ENCODE measurements at places on chromosomes 13 and 19.

GRCh38 chr19:49359851-49360820 is 2.1 kb downstream of the TEAD2 start:
- no peak for DNase-seq

GRCh38 chr13:40160618-40161350 is 505.3 kb downstream of the COG6 start:
- DNase-seq, result no peak

- DNase-seq, result peak; percentile 57
Observed at GRCh38 chr19:42024622-42025111, 30.6 kb upstream of the ATP1A3 start.

- DNase-seq, result peak; percentile 96
Observed at GRCh38 chr19:49866933-49867782, at the start of gene PNKP. TSS of gene PNKP (minus strand) at chr19:49867576. CDS start at chr19:49867204, 372 bp downstream.

- no peak for DNase-seq
Observed at GRCh38 chr13:46289260-46289955, 77.7 kb downstream of the LRRC63 start.

DNA sequence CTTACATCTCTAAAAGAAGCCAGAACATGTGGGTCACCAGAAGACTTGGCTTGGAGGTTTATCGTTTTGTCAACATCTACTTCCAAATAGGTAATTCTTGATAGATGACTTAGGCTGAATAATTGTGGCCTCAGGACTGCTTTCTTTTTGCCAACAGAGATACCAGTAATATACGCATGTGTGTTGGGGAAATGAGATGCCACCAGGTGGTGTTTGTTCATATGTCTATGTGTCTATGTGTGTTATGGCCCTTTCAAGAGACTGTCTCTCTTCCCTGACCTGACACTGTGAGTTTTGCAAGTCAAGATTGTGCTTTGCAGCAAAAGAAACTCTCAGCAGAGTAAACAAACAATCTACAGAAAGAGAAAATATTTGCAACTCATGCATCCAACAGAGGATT is 31.6 kb upstream of the METTL21C start:
- no peak for DNase-seq

DNA sequence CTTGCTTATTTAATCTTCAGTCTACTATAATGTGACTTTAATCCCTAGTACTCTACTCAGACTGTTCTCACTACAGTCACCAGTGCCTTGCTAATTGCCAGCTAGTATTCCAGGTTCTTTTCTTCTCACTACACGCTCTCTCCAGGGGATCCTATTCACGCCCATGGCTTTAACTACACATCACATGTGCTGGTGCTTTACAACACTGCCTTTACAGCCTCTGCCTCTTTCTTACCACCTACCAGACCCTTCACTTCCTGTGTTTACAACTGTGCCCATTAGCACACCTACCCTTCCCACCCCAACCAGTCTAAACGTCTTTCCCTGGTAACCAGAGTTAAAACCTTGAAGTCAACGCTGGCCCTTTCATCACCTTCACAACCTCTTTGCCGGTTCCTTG is 249.5 kb downstream of the DNAJC15 start:
- no peak for DNase-seq

DNA sequence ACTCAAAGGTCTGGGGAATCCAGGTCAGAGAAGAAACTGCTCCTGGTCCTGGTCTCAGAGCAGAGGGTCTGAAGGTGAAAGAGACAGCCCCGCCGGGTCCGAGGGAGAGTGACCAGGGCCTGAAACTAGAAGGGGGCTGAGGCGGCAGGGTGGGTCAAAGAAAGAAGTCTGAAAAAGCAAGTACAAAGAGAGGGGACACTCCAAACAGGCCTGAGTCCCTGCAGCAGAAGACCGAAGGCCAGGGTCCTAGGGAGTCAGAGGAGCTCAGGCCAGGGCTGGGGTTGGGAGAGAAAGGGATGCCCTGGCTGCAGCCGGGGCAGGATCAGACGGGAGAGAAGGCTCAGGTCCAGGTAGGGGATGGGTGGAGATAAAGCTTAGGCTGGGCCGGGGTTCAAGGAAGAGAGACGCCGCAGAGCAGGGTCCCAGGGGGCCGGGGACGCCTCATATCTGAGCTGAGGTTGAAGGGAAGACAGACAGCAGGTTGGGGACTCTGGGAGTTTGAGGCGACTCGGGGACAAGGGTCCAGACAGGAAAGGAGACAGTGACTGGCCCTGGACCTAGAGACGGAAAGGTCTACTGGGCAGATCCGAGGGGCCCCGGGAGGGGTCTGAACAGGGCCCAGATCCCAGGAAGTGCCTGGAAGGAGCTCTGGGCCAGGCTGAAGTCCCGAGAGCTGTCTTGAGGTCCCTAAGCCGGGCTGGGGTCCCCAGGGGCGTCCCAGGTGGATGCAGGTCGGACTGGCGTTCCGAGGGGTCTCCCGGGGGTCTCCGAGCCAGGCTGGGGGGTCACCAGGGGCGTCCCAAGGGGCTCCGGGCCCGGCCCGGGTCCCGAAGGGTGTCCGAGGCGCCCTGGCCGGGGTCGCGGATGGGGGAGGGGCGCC is 795 bp downstream of the MLLT1 start:
- DNase-seq, result no peak

DNA sequence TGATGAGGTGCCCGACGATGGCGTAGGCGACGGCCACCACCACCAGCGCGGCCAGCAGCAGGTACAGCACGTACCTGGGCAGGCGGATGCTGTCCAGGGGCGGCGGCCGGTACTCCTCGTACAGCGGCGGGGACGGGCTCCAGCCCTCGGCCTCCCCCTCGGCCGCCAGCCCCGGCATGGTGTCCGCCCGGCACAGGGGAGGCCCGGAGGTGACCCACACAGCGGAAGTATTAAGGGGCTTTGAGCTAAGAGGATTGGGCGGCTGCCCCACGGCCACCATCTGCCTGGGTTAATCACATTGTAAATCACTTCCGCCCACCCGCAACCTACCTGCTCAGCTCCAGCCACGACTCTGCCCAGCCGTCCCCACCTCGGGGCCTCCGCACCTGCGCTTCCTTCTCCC is at the start of gene SMIM44:
Gene SMIM44, minus strand, starts transcription at position 216 of the 403 bp plus-strand sequence. Its CDS starts 38 bp downstream, at position 178.
- no peak for DNase-seq

GRCh38 chr19:38640368-38640767 is 7.1 kb upstream of the ACTN4 start:
- DNase-seq, result no peak

GRCh38 chr13:30720172-30720869 is 15.0 kb upstream of the ALOX5AP start:
- no peak for DNase-seq

GRCh38 chr19:18045307-18046050 is 37.5 kb downstream of the ARRDC2 start:
- DNase-seq, result no peak

DNA sequence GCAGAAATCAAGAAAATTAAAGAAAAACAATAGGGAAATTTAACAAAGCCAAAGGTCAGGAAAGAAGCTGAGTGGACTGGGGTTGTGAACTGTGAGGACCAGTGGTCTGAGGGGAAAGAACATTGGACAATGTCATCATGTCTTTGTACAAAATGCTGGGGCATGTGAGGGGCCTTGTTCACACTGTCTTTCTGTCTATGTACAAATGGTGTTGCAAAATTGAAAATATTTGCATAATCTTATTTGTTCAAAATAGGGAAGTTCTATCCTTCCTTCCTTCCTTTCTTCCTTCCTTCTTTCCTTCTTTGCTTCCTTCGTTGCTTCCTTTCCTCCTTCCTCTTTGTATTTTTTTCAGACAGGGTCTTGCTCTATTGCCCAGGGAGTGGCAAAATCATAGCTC is 79.2 kb upstream of the SCEL start:
- DNase-seq, result no peak

- DNase-seq, result peak; percentile 66
Observed at GRCh38 chr13:44373601-44374347, at the start of gene SERP2. TSS of gene SERP2 (plus strand) at chr13:44373824. CDS start at chr13:44374026, 202 bp downstream.

GRCh38 chr13:30116379-30116778 is 191.0 kb downstream of the KATNAL1 start:
- no peak for DNase-seq

DNA sequence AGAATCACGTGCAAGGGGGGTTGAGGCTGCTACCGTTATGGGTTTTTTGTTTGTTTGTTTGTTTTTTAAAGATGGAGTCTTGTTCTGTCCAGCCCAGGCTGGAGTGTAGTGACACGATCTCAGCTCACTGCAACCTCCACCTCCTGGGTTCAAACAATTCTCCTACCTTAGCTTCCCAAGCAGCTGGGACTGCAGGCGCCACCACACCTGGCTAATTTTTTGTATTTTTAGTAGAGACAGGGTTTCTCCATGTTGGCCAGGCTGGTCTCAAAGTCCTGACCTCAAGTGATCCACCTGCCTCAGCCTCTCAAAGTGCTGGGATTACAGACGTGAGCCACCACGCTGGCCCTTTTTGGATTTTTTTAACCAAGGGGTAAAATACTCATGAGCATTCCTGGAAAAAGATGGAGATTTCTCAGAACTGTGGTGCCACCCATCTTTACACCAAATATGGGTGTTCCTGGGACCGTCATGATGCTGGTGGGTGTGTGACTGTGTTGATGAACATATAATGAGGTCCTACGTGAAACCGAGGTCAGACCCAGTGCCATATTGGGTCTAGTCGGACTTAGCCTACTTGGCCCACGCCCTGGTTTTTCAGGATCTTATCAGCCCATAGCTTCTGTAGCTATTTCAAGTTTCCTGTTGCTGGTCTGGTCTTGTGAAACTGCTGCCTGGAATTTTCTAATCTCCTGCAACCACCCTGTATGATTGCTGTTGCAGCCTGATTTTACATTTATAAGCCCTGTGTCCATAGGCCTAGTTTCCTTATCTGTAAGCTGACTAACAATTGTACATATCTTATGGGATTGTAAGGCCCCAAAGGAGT is 6.2 kb downstream of the PPP1R15A start:
- DNase-seq, result peak; percentile 43

DNA sequence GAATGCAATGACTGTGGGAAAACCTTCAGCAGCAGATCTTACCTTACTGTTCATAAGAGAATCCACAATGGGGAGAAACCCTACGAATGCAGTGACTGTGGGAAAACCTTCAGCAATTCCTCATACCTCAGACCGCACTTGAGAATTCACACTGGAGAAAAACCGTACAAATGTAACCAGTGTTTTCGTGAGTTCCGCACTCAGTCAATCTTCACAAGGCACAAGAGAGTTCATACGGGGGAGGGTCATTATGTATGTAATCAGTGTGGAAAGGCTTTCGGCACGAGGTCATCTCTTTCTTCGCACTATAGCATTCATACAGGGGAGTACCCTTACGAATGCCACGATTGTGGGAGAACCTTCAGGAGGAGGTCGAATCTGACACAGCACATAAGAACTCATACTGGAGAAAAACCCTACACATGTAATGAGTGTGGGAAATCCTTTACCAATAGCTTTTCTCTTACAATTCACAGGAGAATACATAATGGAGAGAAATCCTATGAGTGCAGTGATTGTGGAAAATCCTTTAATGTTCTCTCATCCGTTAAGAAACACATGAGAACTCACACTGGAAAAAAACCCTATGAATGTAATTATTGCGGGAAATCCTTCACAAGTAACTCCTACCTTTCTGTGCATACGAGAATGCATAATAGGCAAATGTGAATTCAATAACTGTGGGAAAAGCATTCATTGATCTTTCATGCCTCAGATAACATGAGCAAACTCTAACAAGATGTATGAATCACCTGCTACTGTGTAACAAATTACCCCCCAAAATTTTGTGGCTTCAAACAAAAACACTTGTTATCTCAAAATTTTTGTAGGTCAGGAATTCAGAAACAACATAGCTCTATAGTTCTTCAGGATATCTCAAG is 13.8 kb downstream of the ZNF557 start:
- no peak for DNase-seq

GRCh38 chr13:43374621-43375020 is 351.2 kb downstream of the DNAJC15 start:
- no peak for DNase-seq

DNA sequence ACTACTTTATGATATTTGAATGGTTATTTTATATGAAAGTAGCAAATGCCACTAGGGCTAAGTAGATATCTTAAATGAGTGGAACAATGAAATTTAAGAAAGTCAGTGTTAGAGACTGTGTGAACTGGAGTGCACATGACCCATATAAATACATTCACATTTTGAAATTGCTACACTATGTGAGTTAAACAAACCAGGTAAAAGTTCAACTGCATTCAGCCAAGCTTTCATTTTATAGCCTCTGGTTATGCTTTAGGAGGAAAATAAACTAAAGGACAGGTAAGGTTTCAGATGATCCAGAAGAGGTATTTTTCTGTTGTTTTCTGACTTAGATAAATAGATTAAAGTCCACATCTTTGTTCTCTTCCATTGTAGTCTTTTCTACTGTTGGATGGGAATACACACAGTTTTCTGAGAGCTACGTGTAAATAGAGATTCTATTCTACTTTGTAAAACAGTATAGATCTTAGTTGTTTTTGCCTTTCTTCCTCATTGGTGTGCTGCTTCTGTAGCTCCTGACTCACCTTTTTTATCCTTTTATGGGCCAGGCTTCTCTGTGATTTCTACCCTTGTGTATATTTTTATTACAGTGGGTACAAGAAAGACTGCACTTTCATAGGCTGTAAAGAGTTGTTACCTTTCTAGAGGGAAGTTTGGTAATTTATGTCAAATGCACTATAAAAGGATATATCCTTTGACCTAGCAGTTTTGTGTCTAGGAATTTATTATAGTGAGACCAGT is 54.6 kb upstream of the KCTD4 start:
- DNase-seq, result no peak

- DNase-seq, result no peak
Observed at GRCh38 chr19:7661744-7662538, 6.9 kb upstream of the RETN start.

DNA sequence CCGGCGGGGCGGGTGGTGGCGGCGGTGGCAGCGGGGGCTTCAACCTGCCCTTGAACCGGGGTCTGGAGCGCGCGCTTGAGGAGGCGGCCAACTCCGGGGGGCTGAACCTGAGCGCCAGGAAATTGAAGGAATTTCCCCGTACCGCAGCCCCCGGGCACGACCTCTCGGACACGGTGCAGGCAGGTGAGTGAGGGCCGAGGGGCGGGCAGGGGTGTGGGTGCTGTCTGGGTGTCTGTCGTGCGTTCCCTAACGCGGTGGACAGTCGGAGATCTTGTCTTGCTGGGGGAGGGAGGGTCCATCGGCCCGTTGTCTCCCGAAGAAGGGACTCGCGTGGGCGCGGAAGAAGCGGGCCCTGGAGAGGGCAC is 533 bp downstream of the LRCH1 start:
- DNase-seq, result no peak

- DNase-seq, result no peak
Observed at GRCh38 chr19:14058182-14059092, 3.4 kb downstream of the PALM3 start.

GRCh38 chr13:33110713-33111413 is 94.6 kb downstream of the KL start:
- peak; percentile 69 for DNase-seq

DNA sequence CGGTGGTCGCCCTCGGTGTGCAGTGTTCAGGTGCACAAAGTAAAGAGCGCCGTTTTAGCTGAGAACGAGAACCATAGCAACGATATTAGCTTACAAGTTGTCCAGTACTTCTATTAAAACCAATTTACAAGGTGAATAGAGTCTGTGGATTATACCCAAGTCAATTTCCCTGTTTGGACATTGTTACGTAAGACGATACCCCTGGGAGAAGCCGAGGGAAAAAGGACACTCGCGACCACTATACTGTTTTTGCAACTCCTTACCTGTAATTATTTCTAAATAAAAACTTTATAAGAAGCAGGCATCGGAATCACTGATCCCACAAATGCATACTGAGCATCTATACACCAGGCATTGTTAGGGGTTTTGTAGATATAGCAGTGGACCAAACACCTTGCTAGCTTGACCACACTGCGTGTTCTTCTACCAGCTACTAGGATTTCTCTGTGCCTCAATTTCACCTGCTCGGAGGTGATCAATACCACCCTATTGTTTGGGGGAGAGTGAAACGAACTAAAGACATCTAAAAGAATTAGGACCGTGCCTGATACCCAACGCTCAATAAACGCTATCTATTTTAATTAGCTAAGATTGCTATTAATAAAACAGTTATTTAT is 488 bp upstream of the EEF2 start:
- DNase-seq, result no peak

Data from femur (tissue), 1 donor.